Right cardiac atrium (tissue), 5 donors: ENCODE measurements at places on chromosomes 2 and 18. TPM values are rescaled to one million over a fixed set of nuclear protein-coding genes. Genes with fewer than 3 reads are reported as not detected.

- no peak for DNase-seq
Measured at GRCh38 chr18:42185486-42185885, 230.5 kb downstream of the PIK3C3 start.

- DNase-seq: no peak
Measured at GRCh38 chr18:34153711-34154110, 71.0 kb downstream of the NOL4 start.

- no peak for DNase-seq
Measured at GRCh38 chr18:2853926-2854664, 7.3 kb downstream of the EMILIN2 start.

GRCh38 chr2:137892739-137893138 lies 71.5 kb upstream of the HNMT start:
- no peak for DNase-seq

DNA sequence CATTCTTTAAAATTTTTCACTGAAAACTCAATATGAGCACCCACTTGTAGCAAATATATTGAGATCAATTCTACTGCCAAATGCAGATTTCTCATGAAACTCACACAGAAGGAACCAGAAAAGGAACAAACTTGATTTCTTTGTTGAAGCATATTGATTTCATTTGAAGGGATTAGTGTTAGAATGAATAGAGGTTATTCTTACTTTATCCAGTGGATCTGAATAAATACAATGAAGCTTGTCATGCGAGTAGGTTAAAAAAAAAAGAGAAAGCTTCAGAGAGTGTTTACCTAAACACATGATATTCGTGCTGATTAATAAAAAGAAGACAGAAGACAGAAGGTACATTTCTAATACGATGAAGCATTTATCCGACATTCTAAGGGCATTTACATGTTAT lies 226.7 kb upstream of the ZSWIM2 start:
- no peak for DNase-seq

GRCh38 chr2:146123256-146123655 lies 1603.3 kb upstream of the ZEB2 start:
- no peak for DNase-seq

Gene GALM
- total RNA-seq: 19.6 TPM

Gene DAPL1
- total RNA-seq: not detected

Gene CCL20
- not detected for total RNA-seq

Gene REG1B
- not detected for total RNA-seq
